ENCODE measurements at places on chromosomes 7 and 10. TPM values are rescaled to one million over a fixed set of nuclear protein-coding genes. Genes with fewer than 3 reads are reported as not detected.

The C10orf62 gene
- total RNA-seq = not detected

The TUBB8 gene
- total RNA-seq = not detected

The MBL2 gene
- total RNA-seq = not detected

The TEX47 gene
- not detected for total RNA-seq

The SPDYE5 gene
- not detected for total RNA-seq

The TRPV5 gene
- not detected for total RNA-seq

The DGKB gene
- total RNA-seq = not detected

The SH2D4B gene
- total RNA-seq = not detected

The CYP3A7 gene
- total RNA-seq = not detected

Data from hair follicular keratinocyte (primary cell).